ENCODE measurements at places on chromosomes 13 and 19. TPM values are rescaled to one million over a fixed set of nuclear protein-coding genes. Genes with fewer than 3 reads are reported as not detected.

- DNase-seq = no peak
- H3K36me3 ChIP-seq = no peaks in the 10 kb centered on the region
- H3K4me1 ChIP-seq = no peaks in the 10 kb centered on the region
- H3K27me3 ChIP-seq = no peaks in the 10 kb centered on the region
- no peak overlapping the region for H3K4me3 ChIP-seq
Observed at GRCh38 chr13:35923347-35923746, 207.8 kb downstream of the DCLK1 start.

PINLYP gene
- total RNA-seq = 9.1 TPM

- H3K27ac ChIP-seq = no peak overlapping the region
- H3K4me3 ChIP-seq = no peak overlapping the region
- H3K36me3 ChIP-seq = no peaks in the 10 kb centered on the region
- peaks cover 6% of the 10 kb centered on the region for H3K27me3 ChIP-seq
Observed at GRCh38 chr19:34669305-34669704, 7.7 kb downstream of the SCGB2B2 start.

DNA sequence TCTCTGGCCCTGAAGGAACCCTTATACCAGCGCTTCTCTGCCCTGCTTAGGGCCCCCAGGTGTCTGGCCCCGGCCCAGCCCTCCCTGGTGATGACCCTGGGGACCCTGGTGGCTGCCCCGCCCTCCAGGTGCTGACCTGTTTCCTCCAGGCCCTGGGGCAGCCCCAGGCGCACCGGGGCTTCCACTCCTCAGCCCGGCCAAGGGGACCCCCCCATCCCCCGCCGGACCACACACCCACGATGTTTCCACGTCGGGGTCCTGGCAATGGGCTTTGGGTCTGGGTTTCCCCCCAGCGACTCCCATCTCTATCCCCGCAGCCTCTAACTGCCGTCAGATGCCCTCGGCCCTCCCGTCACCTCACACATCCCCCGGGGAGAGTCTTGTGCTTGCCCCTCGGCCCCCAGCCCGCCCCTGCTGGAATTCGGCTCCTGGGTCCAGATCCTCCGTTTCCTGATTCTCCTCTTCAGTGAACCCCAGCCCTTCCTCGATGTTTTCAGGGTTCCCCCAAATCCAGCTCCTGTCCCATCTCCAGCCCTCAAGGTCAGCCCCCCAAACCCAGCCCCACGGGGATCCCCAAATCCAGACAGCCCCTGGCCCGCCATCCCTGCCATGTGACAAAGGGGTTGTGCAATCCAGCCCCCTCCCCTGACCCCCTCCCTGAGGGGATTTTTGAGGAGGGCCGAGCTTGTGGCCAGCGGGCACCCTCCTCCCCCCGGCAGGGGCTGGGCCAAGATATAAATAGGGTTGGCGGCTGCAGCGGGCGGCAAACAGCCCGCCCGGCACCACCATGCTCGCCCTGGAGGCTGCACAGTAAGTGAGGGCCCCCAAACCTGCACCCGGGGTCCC is at the start of gene SPIB:
SPIB (plus strand) TSS at position 763 of the 846 bp plus-strand sequence; CDS start at position 788, 25 bp downstream.
- peaks cover 10% of the 10 kb centered on the region for H3K4me1 ChIP-seq
- no peak within 1 kb of the TSS for H3K27ac ChIP-seq
- peaks cover 14% of the 10 kb centered on the region for H3K36me3 ChIP-seq
- H3K4me3 ChIP-seq = no peak within 1 kb of the TSS
- no peak for DNase-seq

DNA sequence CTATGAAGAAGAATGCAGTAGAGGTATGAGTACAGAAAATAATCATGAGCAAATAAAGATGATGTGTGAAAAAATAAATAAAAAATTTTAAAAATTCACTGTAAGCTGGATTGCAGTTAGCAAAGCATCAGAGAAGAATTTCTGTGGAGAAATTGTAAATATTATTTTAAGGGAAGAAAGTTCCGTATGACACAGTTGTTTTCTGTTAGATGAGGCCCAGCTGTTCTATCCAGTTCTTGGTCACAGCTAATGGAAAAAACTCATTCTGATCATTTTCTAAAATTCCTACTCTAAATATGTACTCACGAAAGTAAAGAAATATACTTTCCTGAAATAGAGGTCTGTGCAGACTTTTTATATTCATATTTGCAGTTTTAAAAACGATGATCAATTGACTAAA is 578.8 kb downstream of the DCT start:
- no peak for DNase-seq
- no peak overlapping the region for H3K27ac ChIP-seq
- no peaks in the 10 kb centered on the region for H3K27me3 ChIP-seq
- no peak overlapping the region for H3K4me3 ChIP-seq
- no peaks in the 10 kb centered on the region for H3K4me1 ChIP-seq
- H3K36me3 ChIP-seq = no peaks in the 10 kb centered on the region

DNA sequence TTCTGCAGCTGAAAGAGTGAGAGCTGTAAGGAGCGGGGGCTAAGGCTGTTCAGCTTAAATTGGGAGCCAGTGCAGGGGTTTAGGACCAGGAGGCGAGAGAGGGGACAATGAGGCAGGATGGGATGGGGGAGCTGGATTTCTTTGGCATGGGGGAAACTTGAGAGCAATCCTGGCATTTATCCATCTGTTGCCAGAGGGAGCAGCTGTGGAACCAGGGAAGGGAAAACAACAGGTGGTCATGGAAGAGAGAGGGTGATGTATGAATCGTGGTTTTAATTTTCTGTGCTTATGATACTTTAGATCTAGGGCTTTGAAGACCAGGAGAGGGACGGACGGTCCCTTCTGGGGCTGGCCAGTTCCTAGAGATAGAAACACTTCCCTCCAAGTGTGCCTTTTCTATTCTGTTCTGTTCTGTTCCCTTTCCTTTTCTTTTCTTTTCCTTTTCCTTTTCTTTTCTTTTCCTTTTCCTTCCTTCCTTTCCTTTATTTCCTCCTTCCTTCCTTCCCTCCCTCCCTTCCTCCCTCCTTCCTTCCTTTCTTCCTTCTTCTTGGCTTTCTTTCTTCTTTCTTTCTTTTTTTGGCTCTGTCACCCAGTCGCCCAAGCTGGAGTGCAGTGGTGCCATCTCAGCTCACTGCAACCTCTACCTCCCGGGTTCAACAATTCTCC is 16.0 kb upstream of the CCL25 start:
- peaks cover 2% of the 10 kb centered on the region for H3K27me3 ChIP-seq
- H3K27ac ChIP-seq = no peak overlapping the region
